Activated CD8-positive, alpha-beta memory T cell treated with anti-CD3 and anti-CD28 coated beads for 24 hours (primary cell): ENCODE measurements at places on chromosomes 2 and 18.

DNA sequence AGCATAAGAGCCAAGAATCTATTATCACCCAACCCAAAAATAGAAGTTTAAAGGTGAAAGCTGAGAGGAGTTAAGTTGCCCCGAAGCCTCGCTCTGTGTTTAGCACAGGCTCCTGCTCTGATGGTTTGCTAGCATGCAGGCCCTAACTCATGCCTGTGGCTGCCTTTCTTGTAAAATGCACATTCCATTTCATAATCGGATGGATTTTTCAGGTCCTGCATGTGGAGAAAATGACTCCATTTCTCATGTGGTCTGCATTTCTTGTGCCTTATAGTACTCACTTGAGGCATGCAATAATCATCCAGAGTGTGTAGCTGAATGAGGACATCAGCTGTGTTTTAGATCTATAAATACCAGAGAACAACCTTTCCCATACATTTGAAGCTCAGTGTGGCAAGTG is 381.8 kb downstream of the CPS1 start:
- no peak for DNase-seq

DNA sequence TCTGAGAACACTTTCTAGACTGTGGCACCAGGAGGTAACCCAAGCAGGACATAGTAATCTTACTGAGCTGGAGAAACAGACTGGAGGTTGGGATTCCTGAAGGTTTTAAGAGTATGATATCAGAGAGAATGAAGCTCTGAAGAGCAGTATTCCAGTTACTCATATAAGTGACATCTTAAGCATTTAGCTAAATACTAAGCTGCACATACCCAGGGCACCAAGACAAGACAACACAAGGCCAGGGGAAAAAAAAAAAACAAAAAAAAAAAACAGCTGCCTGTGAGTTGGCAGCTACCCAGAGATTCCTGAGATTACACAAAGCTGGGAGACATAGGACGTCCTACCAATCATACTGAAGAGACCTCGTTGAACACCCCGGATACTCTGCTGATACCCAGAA is 175.8 kb downstream of the SRBD1 start:
- no peak for DNase-seq

DNA sequence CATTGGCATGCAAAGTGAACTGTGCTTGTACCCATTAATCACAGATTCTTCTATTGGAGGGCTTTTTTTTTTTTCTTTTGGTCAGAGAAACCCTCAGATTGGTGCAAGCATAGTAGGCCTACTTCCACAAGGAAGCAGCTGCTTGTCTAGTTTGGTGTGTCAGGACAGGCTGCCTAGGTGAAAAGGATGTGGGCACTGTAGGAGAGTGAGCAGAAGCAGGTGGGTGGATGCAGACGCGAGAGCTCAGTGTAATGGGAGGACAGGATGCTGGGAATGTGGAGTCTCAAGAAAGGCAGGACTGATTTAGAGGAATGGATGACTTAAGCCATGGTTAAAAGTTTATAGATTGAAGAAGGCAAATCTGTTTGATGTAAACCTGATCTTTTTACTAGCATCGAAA is 3.1 kb downstream of the ELP2 start:
- no peak for DNase-seq

GRCh38 chr2:200223205-200223784 is 83.2 kb upstream of the SPATS2L start:
- no peak for DNase-seq

DNA sequence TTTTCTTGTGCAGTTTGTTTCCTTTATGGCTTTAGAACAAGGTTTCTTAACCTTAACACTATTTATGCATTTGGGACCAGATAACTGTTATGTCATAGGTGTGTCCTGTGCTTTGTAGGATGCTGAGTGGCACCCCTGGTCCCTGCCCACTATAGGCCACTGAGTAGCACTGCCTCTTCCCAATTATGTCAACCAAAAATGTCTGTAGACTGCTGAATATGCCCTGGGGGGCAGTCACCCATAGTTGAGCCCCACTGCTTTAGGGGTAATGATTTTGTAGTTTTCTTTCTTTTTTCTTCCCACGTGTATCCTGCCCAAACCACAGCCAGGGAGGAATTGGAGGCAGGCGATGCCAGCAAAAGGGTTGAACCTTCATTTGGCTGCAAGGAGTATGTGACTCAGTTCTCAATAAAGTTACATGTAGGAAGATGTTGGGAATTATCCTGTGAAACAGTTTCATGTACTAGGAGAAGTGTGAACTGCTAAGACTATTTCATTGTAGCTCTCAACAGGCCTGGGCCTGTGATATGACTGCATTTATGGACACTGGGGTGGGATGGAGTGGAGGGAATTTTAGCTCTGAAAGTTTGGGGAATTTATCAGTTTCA is 65.7 kb downstream of the FMNL2 start:
- no peak for DNase-seq

DNA sequence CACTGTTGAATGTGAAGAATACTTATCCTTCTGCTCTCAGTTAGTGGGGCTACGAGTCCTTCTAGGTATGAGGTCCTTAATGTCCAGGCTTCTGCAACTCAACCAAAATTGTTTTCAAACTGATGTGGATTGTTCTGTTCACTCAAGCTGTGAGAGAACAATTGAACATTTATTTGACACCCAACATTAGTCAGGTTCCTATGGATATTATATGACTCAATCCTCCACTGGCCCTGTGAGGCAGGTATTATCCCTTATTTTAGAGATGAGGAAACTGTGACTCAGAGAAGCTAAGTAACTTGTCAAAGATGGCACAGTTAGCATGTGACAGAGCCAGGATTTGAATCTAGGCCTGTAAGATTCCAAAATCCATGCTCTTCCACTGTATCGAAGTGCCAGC is 1.2 kb upstream of the LYG2 start:
- no peak for DNase-seq

DNA sequence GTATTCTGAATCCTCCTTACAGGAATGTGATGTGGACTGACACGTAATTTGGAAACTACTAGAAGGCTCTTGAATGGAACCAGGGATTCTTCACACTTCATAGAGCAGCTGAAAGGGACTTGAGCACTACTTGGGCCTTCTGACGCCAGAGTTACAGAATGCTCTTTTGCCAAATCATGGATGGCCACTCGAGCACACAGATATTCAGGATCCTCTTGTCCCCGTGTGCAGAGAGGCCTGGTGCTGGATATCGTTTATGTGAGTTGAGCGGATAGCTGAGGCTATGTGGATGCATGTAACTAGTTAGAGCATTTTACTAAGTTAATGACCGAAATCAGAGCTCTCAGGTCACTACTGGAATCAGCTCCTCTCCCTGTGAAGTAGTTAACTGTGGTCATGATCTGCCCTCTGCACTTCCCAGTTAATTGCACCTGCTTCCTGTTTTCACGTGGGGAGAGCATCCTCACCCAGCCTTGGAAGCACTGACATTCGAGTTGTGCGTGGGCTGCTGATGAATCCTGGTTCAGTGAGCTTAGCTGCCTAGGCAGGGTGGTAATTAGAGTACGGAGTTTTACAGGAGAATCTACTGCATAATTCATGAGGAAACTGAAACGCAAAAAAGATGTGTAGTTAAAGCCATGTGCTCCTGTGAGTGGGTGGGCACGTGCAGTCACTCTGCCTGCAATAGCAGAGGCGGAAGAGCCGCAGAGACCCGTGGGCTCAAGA is 5.2 kb upstream of the TPO start:
- no peak for DNase-seq

DNA sequence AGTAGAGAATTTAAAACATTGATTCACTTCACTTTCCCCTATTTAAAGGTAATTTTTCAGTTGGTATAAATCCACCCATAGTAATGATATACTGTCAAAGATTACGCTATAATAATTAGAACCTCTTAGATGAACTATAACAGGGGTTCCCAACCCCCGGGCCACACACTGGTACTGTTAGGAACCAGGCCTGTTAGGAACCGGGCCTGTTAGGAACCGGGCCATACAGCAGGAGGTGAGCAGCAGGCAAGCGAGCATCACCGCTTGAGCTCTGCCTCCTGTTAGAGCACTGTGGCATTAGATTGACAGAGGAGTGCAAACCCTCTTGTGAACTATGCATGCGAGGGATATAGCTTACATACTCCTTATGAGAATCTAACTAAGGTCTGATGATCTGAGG is 34.0 kb upstream of the CD302 start:
- DNase-seq = no peak

DNA sequence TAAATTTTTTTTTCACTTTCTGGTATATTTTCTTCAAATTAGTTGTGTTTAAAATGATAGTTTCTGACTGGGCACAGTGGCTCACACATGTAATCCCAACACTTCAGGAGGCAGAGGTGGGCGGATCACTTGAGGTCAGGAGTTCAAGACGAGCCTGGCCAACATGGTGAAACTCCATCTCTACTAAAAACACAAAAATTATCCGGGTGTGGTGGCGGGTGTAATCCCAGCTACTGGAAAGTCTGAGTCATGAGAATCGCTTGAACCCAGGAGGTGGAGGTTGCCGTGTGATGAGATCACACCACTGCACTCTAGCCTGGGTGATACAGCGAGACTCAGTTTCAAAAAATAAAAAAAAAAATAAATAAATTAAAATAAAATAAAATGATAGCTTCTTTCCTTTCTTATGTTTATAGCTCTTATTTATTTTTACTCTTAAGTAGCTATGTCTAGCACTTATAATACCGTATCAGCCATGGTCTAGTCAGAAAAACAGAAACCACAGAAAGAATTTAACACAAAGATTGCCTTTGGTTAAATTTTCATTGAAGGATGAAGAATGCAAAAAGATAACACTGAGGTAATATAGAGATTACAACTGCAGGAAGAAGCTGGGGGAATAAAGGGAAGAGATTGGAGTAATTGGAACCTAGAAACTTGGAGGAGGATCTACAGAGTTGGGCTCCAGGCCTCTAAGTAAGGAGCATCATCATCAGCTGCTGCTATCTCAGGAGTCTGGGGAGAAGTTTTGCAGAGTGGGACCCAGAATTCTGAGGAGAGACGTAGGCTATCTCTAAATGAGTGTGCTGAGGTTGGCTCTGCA is 54.7 kb upstream of the MBOAT2 start:
- DNase-seq = no peak

DNA sequence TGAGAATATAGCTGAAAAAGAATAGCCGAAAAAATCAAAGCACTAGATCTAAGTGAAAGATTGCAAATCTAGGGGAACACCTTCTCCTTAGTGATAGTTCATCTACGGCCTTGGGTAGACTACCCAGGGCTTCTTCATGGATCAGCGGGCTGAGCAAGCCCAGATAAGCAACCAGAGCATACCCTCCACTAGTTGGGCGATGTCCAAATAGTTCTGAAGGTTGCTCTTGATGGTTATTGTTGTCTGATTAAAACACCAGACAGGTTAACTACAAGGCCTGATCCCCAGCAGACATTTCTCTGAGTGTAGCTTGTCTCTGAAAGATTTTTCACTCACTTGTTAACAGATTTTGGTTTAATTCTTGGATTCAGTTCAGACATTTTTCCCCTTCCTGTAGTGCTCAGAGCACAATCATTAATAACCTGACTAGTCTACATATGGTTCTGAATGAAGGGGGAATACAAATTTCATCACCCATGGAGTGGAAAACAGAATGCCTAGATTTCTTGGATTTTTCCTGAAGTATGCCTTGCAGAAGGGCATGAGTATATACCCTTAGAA is 99.6 kb downstream of the BABAM2 start:
- DNase-seq = no peak

DNA sequence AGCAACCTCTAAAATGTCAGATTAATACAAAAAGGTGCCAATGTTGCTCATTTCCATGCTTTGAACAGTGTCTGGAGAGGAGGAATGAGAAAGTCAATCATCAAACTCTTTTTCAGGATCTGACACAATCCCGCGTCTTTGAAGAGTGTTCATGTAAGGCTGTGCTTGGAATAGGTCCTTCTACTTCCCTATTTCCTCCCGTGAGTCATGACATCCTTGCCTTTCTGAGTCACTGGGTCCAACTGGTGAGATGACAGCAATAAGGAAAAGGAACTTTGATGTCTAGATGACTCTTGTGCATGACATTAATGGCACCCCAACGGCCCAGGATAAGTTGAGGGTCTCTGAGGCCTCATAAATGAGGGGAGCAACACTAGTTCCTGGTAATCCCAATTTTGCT is 109.0 kb upstream of the CELF4 start:
- DNase-seq = no peak

GRCh38 chr2:239979243-239980023 is 45.7 kb downstream of the NDUFA10 start:
- DNase-seq = no peak

- DNase-seq = no peak
These were observed 85.6 kb downstream of the MIB1 start for GRCh38 chr18:21826196-21826595.

DNA sequence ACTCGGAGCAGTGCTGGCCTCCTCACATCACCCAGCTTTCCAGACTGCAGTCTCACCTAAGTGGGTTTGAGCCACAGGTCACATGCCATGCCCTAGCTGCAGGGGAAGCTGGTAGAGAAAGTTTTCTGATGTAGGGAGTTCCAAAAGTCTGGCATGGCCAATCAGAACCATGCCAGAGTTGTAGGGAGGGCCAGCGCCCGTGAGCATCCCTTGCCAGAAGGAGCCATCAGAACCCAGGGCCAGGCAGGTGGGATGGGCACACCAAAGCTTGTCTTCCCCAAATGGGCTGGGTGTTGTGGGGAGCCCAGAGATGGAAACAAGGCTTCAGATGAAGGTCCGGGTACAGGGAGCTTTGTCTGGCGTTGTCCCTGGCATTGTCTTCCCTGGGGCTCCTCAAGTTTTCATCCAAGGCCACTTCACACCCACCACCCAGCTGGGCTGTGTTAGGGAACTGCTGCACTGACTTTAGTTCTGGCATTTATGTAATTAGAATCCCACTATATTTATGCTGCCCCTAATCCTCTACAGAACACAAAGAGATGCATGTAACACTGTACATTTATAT is 247.9 kb downstream of the KLHL29 start:
- DNase-seq = no peak

GRCh38 chr2:49928551-49928950 is 774.2 kb upstream of the FSHR start:
- no peak for DNase-seq

GRCh38 chr2:129936334-129936934 is 43.0 kb upstream of the RAB6C start:
- DNase-seq = peak; percentile 73

DNA sequence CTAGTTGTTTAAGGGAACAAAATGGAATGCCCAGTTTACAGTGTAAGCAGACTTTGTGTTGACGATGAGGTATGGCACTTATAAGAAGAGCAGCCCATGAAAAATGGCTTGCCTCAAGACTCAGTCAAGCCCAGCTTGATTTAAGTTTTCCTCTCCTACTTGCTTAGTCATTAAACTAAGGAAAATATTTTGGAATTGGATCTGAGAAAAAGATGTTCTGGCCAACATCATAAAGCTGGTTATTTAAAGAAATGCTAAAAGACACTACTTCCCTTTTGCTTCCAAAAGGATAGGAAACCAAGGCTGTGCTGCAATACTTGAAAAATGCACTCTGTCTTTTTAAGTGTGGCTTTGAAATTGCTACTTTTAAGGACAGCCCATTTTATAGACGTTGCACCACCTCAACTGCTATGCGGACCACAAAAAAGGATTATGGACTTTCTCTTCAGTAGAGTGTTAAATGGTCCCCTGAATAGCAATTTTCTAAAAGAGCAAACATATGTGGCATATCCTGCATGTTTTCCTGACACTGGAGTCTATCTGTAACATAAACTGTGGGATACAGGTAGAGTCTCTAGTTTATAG is 32.1 kb downstream of the CCDC141 start:
- no peak for DNase-seq

GRCh38 chr2:176677746-176678265 is 408.6 kb downstream of the MTX2 start:
- no peak for DNase-seq
